Thymus (tissue), 14 donors: ENCODE measurements at places on chromosomes 1 and 21. TPM values are rescaled to one million over a fixed set of nuclear protein-coding genes. Genes with fewer than 3 reads are reported as not detected.

GRCh38 chr1:168079761-168080160 is 57.0 kb downstream of the GPR161 start:
- peaks cover 21% of the 10 kb centered on the region for H3K36me3 ChIP-seq
- no peak overlapping the region for H3K4me3 ChIP-seq
- H3K4me1 ChIP-seq = peaks cover 8% of the 10 kb centered on the region

The SLC44A5 gene
- total RNA-seq = 0.05 TPM

- H3K27me3 ChIP-seq = no peaks in the 10 kb centered on the region
- no peak overlapping the region for H3K4me3 ChIP-seq
- no peaks in the 10 kb centered on the region for H3K36me3 ChIP-seq
- no peaks in the 10 kb centered on the region for H3K4me1 ChIP-seq
- DNase-seq = no peak
Measured at GRCh38 chr1:44557778-44558177, 116.5 kb downstream of the TMEM53 start.

DNA sequence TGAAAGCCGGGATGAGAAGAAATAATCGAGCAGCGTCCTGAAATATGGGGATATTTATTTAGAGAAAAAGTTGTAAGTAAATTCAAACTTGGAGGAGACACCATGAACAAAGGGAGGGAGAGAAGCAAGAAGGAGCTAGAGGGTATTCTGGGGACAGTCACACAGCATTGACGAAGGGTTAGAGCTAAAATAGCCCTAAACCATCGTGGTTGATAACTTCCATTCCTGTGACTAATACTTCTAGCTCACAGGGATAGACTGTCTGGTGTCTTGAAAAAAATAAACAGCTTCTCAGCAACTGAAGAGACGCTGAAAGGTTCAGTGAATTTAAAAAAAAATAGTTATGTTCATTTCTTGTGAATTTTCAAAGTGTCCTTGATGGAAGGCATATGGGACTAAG is 86.7 kb downstream of the LRRC53 start:
- no peak overlapping the region for H3K4me3 ChIP-seq
- no peaks in the 10 kb centered on the region for H3K36me3 ChIP-seq
- no peak for DNase-seq
- H3K4me1 ChIP-seq = no peaks in the 10 kb centered on the region

DNA sequence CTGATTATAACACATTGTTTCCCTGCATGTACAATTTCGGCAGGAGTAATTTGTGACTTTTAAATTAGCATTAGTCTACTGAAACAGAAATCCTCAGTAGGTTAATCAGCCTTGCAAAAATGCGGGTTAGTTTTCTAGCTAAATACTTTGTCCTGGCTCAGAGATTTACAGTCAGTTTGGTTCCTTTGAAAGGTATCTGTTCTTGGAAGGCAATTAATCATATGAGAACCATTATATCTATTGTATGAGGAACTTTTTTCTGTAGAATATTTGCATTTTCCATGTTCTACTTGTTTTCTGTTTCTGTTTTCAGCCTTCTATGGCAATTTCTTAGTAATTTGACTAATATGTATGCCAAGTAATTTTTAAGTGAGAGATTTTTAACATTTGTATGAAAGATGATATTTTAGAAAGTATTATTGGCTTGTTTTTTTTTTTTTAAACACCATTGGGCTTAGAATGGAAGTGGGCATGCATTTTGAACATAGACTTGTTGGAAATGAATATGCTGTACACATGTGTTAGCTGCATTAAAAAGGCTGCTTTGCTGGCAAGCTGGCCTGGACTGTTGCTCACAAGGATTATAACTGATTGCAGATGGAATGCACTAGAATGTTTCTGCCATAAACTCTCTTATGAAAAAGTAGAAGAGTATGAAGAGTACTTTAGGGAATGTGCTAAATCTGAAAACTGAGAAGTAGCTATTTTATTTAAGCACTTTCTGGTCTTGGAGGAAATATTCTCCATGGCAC is 26.2 kb downstream of the KIF1B start:
- H3K4me1 ChIP-seq = no peaks in the 10 kb centered on the region
- no peaks in the 10 kb centered on the region for H3K27me3 ChIP-seq
- no peak overlapping the region for H3K4me3 ChIP-seq
- H3K36me3 ChIP-seq = no peaks in the 10 kb centered on the region

The EDN2 gene
- total RNA-seq = 0.14 TPM

The WDR64 gene
- total RNA-seq = 0.14 TPM

GRCh38 chr1:12001996-12002493 is 17.3 kb upstream of the MIIP start:
- H3K4me1 ChIP-seq = no peaks in the 10 kb centered on the region
- no peaks in the 10 kb centered on the region for H3K27me3 ChIP-seq
- no peak overlapping the region for H3K4me3 ChIP-seq

DNA sequence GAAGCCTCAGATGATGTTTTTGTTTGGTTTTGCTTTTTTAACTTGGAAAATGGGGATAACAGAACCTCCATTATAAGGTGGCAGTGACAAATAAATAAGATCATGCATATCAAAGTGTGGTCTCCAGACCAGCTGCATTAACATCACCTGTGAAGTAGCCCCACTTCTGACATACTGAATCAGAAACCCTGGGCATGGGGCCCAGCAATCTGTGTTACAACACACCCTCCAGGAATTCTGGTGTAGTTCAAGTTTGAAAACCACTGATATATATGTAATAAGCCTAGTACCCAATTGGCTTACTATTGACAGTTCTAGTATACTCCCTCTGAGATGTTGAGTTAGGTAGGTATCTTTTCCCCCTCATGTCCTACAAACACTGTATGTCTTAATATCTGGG is 24.1 kb upstream of the RNF19B start:
- H3K27me3 ChIP-seq = no peaks in the 10 kb centered on the region
- H3K4me1 ChIP-seq = peaks cover 38% of the 10 kb centered on the region
- no peak overlapping the region for H3K4me3 ChIP-seq
- H3K36me3 ChIP-seq = no peaks in the 10 kb centered on the region
- DNase-seq = no peak

- no peaks in the 10 kb centered on the region for H3K4me1 ChIP-seq
- H3K27ac ChIP-seq = no peak overlapping the region
- no peak for DNase-seq
- H3K4me3 ChIP-seq = no peak overlapping the region
Measured at GRCh38 chr1:174894117-174894762, 105.5 kb upstream of the CACYBP start.

DNA sequence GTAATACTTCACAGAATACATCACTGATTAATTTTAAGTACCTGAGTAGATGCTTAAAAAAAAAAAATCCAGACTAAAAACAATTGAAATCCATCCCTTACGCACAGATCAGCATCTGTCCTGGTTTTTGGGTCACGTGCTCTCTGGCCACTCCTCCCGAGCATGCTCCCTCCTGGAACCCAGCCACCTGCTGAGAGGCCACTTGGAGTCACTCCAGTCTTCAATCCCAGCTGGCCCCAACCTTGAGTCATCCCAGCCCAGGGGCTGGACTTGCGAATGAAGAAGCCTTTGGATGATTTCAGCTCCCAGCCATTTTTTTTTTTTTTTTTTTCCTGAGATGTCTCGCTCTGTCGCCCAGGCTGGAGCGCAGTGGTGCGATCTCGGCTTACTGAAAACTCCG is 8.9 kb downstream of the MAP1LC3C start:
- no peak overlapping the region for H3K4me3 ChIP-seq
- H3K4me1 ChIP-seq = no peaks in the 10 kb centered on the region
- no peak for DNase-seq
- H3K27me3 ChIP-seq = no peaks in the 10 kb centered on the region
- no peaks in the 10 kb centered on the region for H3K36me3 ChIP-seq

DNA sequence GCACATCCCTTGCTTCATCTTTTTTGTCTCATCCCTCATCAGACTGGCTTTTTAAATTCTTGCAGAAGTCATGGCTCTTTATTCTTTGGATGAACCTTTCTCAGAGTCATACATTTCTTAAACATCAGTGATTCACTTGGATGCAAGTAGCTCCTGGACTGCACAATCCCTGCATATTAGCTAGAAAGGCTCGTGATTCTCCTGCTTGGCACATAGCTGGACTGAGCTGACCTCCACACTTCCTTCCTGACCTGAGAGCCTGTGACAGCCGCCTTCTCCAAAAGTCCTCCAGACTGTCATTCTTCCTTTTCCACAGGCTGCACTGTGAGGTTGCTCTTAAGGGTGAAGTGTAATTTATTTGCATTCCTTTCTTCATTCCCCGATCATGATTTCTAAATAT is 109.4 kb downstream of the RGL1 start:
- H3K4me1 ChIP-seq = no peaks in the 10 kb centered on the region
- H3K27me3 ChIP-seq = no peaks in the 10 kb centered on the region
- no peaks in the 10 kb centered on the region for H3K36me3 ChIP-seq

DNA sequence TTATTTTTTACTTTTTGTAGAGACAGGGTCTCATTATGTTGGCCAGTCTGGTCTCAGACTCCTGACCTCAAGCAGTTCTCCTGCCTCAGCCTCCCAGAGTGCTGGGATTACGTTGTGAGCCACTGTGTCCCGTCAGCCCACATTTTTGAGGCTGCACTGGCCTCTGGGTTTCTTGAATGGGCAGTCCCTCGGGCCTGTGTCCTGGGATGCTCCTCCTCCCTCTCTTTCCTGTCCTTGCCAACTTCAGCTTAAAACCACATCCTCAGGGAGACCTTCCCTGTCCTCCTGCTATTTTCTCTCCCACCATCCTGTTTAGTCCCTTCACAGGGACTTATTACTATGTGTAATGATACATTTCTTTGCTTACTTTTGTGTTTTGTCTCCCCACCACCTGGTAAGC is 31.4 kb upstream of the LYST start:
- no peaks in the 10 kb centered on the region for H3K36me3 ChIP-seq
- DNase-seq = no peak
- H3K4me1 ChIP-seq = peaks cover 26% of the 10 kb centered on the region
- no peak overlapping the region for H3K4me3 ChIP-seq

DNA sequence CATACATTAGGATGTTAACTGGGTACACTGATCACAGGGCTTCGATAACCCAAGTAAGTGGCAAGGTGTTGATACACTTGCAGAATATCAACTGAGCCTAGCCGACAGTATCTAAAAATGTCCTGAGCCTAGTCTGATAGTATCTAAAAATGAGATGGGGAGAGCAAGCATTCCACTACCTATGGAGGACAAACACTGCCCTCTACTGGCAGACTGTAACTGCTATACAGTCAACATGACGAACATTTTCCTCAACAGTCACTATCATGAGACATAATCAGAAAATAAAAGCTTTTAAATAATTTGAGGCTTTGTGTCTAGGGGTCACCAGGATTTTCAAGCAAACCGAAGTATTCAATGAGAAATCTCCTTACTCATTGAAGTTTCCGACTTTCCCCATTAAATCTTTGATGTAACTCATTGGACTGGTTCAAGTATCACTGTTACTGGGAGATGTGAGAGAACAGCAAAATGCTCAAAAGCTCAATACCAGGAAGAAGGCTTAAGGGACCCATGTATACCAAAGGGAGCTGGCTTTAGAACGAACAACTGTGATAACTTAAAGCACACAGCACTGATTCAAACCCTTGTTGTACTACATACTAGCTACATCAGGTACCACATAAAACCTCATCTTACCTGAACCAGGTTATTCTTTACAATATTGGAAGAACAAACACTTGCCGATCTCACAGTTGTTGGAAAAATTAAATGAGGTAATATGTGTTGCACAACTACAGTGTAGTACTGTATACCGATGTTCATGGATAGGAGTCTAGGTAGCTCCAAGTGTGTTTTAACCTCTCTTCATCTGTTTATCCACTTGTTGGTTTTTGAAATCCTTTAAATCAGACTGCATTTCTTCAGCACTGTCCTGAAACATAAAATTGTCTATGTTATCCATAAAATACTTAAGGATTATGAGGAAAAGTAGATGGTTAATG is 31.1 kb upstream of the SLC45A3 start:
- H3K4me3 ChIP-seq = no peak overlapping the region
- no peaks in the 10 kb centered on the region for H3K4me1 ChIP-seq
- no peaks in the 10 kb centered on the region for H3K27me3 ChIP-seq
- no peak overlapping the region for H3K27ac ChIP-seq

GRCh38 chr1:64956733-64957441 is 9.5 kb downstream of the JAK1 start:
- H3K4me3 ChIP-seq = no peak overlapping the region
- H3K27me3 ChIP-seq = no peaks in the 10 kb centered on the region
- peak overlapping the region; percentile 80 for H3K27ac ChIP-seq
- peaks cover 42% of the 10 kb centered on the region for H3K4me1 ChIP-seq
- peak; percentile 79 for DNase-seq
- no peaks in the 10 kb centered on the region for H3K36me3 ChIP-seq

The LRRC71 gene
- not detected for total RNA-seq

The ORC1 gene
- total RNA-seq = 15.0 TPM

The PAX7 gene
- 0.05 TPM for total RNA-seq

GRCh38 chr1:230587061-230587460 is 55.2 kb upstream of the COG2 start:
- H3K36me3 ChIP-seq = no peaks in the 10 kb centered on the region
- no peak overlapping the region for H3K27ac ChIP-seq
- H3K4me3 ChIP-seq = no peak overlapping the region
- H3K27me3 ChIP-seq = no peaks in the 10 kb centered on the region

DNA sequence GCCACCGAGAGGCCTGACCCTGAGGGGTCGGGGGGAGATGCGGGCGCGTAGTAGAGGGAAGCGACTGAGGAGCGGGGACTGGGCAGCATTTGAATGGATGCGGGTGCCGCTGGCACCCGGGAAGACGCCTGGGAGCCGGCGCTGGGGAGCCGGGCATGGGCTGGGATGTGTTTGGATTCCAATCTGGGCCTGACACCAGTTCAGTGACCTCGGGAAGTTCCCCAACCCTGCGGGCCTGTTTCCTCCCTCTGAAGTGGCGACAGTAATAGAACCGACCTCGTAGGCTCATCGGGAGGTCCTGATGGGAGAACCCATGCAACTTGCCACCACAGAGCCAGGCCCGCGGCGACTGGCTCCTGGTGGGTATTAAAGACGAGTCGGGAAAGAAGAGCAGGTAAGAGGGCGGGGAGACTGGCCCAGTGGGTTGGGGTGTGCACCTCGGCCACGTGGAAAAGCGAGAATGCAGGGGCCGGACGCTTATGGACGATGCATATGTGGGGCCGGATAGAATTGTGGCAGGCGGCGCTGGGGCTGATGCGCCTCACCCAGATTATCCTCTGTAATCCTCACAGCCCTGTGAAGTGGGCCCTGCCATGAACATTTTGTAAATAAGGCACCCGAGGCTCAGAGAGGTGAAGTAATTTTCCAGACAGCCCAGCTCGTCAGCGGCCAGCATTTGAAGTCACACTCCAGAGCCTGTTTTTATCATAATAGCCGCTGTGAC is 105.8 kb downstream of the SLC16A1 start:
- DNase-seq = no peak
- peaks cover 59% of the 10 kb centered on the region for H3K27me3 ChIP-seq

DNA sequence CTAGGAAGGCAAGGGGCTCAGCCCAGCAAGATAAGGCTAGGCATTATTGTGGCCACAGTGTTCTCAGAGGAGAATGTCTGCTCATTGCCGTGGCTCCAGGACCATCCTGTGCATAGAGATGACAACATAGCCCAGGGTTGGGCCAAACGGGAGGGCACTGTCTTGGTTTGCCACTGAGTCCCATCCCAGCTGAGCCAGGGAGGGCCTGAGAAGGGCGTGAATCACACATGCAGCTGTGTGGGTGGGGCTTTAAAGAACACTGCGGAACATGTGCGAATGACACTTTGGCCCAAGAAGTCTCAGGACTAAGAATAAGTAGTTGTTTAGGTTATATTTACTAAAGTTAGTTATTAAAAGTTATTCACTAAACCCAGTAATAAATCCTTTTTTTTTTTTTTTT is 18.5 kb downstream of the CHAF1B start:
- H3K4me3 ChIP-seq = no peak overlapping the region
- DNase-seq = no peak
- no peaks in the 10 kb centered on the region for H3K27me3 ChIP-seq
